ENCODE measurements at places on chromosomes 7 and 10. TPM values are rescaled to one million over a fixed set of nuclear protein-coding genes. Genes with fewer than 3 reads are reported as not detected.

PNLIPRP2 gene
- not detected for total RNA-seq

CDK14 gene
- total RNA-seq: 4.0 TPM

CFTR gene
- not detected for total RNA-seq

THNSL1 gene
- 0.94 TPM for total RNA-seq

MEST gene
- 3.8 TPM for total RNA-seq

CYP2C8 gene
- total RNA-seq: not detected

FAM237B gene
- not detected for total RNA-seq

CLCN1 gene
- total RNA-seq: not detected

GRCh38 chr10:4131407-4132215, 346.6 kb upstream of the KLF6 start:
- peak overlapping the region; percentile 71 for H3K4me3 ChIP-seq
- H3K27ac ChIP-seq: peak overlapping the region; percentile 61
- no peaks in the 10 kb centered on the region for H3K36me3 ChIP-seq
- H3K4me1 ChIP-seq: peaks cover 38% of the 10 kb centered on the region
- DNase-seq: peak; percentile 76

DNA sequence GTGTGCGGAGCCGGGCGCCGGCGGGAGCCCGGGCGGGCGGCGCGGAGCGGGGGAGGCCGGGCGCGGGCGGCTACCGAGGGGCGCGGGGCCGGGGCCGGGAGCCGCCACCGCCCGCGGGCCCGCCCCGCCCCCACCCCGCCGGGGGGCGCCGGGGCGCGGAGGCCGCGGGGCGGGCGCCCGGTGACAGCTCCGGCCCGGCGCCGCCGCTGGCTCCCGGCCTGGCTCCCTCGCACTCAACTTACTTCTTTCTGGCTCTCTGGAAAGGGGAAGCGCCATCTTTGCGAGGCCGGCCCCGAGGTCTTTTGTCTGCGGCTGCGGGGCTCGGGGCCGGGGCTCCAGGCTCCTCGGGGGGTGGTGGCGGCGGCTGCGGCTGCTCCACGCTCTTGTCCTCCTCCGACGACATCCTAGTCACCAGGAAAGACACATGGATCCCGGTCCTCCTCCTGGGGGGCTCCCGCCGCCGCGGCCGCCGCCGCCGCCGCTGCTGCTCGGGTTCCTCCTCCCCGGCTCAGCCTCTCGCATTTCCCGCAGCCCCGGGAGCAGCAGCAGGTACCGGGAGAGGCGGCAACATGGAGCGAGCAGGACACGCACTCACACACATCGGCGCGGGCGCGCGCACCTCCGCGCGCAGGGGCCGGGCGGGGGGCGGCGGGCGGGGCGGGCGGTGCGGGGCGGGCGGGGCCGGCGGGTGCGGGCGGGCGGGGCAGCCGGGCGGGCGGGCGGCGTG, at the start of gene KMT2C:
TSS of gene KMT2C (minus strand) at position 620 of the 727 bp plus-strand sequence. CDS start at position 403, 217 bp downstream.
- no peaks in the 10 kb centered on the region for H3K27me3 ChIP-seq
- H3K4me3 ChIP-seq: peak within 1 kb of the TSS; percentile 85
- peak within 1 kb of the TSS; percentile 92 for H3K27ac ChIP-seq
- H3K36me3 ChIP-seq: no peaks in the 10 kb centered on the region

- H3K27ac ChIP-seq: no peak overlapping the region
- H3K27me3 ChIP-seq: no peaks in the 10 kb centered on the region
- DNase-seq: no peak
- H3K4me3 ChIP-seq: no peak overlapping the region
Observed at GRCh38 chr7:6409944-6410693, 37.6 kb downstream of the DAGLB start.

DNA sequence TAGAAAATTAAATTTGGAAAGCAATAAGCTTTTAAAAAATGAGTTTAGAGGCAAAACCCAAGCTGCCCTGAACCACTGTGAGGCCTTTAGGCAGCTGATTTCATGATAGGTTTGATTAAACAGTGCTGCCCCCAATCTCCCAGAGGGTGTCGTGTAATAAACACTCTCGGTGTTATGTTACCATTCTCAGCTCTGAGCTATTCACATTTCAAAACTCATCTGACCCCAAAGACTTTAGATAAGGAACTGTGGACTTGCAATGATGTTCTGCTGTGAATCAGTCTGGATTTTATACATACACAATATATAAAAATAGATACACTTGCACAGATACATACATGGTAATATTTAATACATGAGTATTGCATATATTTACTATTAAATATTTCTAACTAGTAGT, 120.4 kb downstream of the MALRD1 start:
- H3K27me3 ChIP-seq: no peaks in the 10 kb centered on the region
- no peak overlapping the region for H3K4me3 ChIP-seq
- H3K36me3 ChIP-seq: no peaks in the 10 kb centered on the region
- no peaks in the 10 kb centered on the region for H3K4me1 ChIP-seq

DNA sequence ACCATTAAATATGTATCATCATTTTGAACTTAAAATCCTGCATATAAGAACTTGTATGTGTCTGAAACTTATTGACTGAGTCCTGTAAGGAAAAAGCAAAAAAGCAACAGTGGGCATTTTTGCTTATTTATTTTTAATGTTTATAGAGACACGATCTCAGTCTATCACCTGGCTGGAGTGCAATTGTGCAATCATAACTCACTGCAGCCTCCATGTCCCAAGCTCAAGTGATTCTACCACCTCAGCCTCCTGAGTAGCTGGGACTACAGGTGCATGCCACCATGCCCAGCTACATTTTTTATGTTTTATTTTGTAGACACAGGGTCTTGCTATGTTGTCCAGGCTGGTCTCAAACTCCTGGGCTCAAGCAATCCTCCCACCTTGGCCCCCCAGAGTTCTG, 32.2 kb downstream of the MYL10 start:
- DNase-seq: no peak
- no peak overlapping the region for H3K4me3 ChIP-seq
- H3K27ac ChIP-seq: no peak overlapping the region
- H3K4me1 ChIP-seq: no peaks in the 10 kb centered on the region

- no peak for DNase-seq
- H3K27ac ChIP-seq: no peak overlapping the region
- H3K36me3 ChIP-seq: no peaks in the 10 kb centered on the region
- H3K4me3 ChIP-seq: no peak overlapping the region
- no peaks in the 10 kb centered on the region for H3K27me3 ChIP-seq
Observed at GRCh38 chr7:21616796-21617436, 74.1 kb downstream of the DNAH11 start.

- no peak within 1 kb of the TSS for H3K4me3 ChIP-seq
- H3K36me3 ChIP-seq: peaks cover 4% of the 10 kb centered on the region
- peaks cover 11% of the 10 kb centered on the region for H3K4me1 ChIP-seq
- no peaks in the 10 kb centered on the region for H3K27me3 ChIP-seq
- no peak for DNase-seq
- no peak within 1 kb of the TSS for H3K27ac ChIP-seq
Observed at GRCh38 chr10:132785723-132786475, at the start of gene NKX6-2. TSS of gene NKX6-2 (minus strand) at chr10:132786147. CDS start at chr10:132785948, 199 bp downstream.

- no peaks in the 10 kb centered on the region for H3K27me3 ChIP-seq
- DNase-seq: no peak
- H3K36me3 ChIP-seq: no peaks in the 10 kb centered on the region
- no peak overlapping the region for H3K4me3 ChIP-seq
Observed at GRCh38 chr10:12466704-12467305, 117.5 kb downstream of the CAMK1D start.

GRCh38 chr7:78389022-78389421, 590.4 kb downstream of the PHTF2 start:
- H3K27ac ChIP-seq: no peak overlapping the region
- H3K4me1 ChIP-seq: no peaks in the 10 kb centered on the region
- no peaks in the 10 kb centered on the region for H3K27me3 ChIP-seq
- H3K4me3 ChIP-seq: no peak overlapping the region
- no peaks in the 10 kb centered on the region for H3K36me3 ChIP-seq

DNA sequence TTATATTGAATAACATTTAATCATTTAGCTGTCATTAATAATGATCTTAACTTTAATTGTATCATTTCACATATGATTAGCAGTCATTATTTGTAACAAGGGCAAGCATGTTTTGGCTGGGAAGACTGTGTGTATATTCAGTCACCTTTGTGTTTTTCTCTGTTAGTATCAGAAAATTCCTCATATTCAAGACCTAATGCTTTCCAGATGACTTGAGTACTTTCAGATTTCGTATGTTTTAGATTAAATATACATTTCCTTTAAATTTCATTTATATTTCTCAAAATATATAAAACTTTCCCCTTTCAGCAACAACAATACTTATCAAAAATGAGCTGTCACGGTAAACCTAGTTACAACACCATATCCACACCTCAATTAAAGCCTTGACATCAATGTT, 6.3 kb upstream of the CACNA2D1 start:
- H3K27me3 ChIP-seq: no peaks in the 10 kb centered on the region
- no peak for DNase-seq
- H3K4me1 ChIP-seq: no peaks in the 10 kb centered on the region
- no peaks in the 10 kb centered on the region for H3K36me3 ChIP-seq
- H3K27ac ChIP-seq: no peak overlapping the region

DNA sequence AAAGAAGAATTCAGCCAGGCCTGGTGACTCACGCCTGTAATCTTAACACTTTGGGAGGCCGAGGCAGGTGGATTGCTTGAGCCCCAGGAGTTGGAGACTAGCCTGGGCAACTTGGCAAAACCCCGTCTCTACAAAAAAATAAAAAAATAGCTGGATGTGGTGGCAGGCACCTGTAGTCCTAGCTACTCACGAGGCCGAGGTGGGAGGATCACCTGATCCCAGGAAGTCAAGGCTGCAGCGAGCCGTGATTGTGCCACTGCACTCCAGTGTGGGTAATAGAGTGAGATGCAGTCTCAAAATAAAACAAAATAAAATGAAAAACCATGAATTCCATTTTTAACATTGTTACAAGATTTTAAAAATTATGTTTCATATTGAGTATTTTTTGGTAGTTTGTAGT, 988.9 kb upstream of the ZNF722 start:
- H3K27ac ChIP-seq: no peak overlapping the region
- no peak overlapping the region for H3K4me3 ChIP-seq
- no peak for DNase-seq
- H3K4me1 ChIP-seq: no peaks in the 10 kb centered on the region

- no peaks in the 10 kb centered on the region for H3K4me1 ChIP-seq
- H3K36me3 ChIP-seq: no peaks in the 10 kb centered on the region
- no peaks in the 10 kb centered on the region for H3K27me3 ChIP-seq
- no peak overlapping the region for H3K4me3 ChIP-seq
- no peak for DNase-seq
Observed at GRCh38 chr7:14184292-14184864, 194.9 kb upstream of the ETV1 start.

GRCh38 chr10:25849988-25850387, 84.0 kb upstream of the MYO3A start:
- H3K36me3 ChIP-seq: no peaks in the 10 kb centered on the region
- H3K4me1 ChIP-seq: no peaks in the 10 kb centered on the region
- no peak overlapping the region for H3K4me3 ChIP-seq
- DNase-seq: no peak
- no peak overlapping the region for H3K27ac ChIP-seq

DNA sequence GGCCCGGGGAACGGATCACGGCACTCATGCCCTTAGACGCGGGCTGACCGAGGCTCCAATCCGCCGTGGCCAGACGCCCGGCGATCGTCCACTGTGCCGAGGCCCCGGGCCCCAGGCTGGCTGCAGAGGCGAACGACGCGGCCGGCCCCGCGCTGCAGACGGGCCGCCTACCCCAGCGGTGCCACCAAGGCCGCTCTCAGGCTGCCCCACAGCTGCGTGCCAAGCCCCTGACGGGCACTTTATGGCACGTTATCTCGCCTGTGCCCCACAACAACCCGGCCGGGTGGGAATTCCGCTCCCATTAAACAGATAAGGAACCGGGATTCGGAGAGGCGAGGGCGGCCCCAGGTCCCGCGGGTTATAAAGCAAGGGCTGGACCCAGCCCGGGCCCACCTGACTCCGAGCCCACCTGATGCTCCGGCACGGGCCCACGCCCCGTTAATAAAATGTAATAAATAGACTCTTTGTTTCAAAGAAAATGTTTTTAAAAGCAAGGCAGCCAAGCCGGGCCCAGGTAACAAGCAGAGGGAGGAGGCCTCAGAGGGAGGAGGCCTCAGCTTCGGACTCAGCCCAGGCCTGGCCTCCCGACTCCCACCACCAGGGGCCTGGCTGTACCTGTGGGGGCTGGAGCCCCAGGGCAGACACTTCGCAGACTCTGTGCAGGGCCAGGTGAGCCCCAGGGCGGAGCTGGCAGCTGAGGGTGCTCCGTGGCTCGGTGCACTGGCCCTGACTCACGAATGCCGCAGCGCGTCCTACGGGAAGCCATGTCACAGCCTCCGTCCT, 79.7 kb downstream of the FOXL3 start:
- no peaks in the 10 kb centered on the region for H3K27me3 ChIP-seq
- DNase-seq: no peak
- no peak overlapping the region for H3K27ac ChIP-seq
- H3K4me3 ChIP-seq: no peak overlapping the region

GRCh38 chr7:12765431-12766100, 78.1 kb downstream of the ARL4A start:
- no peaks in the 10 kb centered on the region for H3K4me1 ChIP-seq
- no peak for DNase-seq
- H3K4me3 ChIP-seq: no peak overlapping the region
- no peak overlapping the region for H3K27ac ChIP-seq
- H3K36me3 ChIP-seq: no peaks in the 10 kb centered on the region

DNA sequence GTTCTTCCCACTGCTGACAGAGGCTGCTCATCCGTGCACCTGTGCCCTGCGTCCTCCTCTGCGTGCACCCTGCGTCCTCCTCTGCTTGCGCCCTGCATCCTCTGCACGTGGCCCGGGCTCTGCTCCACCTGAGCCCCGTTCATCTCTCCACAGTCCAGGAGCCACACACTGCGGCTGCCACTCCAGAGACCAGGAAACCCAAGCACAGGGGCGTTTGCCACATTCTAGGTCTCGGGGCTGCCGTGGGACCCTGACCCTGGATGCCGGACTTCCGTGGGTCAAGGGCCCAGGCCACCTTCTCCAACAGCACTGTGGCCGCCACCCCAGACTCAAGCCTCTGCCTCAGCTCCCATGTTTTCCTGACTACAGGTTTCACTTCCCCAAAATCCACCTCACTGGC, 460.4 kb downstream of the PTPRN2 start:
- DNase-seq: no peak
- no peaks in the 10 kb centered on the region for H3K4me1 ChIP-seq
- no peak overlapping the region for H3K4me3 ChIP-seq
- H3K27ac ChIP-seq: no peak overlapping the region

DNA sequence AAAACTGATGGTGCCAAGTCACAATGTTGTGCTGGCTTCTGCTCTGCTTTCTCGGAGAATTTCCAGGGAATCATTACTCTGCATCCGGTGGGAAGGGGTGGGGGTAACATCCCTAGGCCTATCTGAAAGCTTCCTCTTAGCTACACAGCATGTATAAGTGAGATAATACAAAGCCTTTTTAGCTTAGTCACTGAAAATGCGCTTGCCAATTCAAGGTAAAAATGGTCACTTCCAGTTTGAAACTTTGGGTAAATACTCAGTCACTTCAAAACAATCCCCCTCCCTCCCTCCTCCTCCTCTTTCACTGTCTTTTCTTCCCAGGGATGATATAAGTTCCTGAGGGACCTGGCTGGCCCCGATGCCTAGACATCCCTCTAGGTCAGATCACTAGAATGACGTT, 57.3 kb upstream of the APBB1IP start:
- DNase-seq: no peak
- H3K27ac ChIP-seq: no peak overlapping the region
- no peak overlapping the region for H3K4me3 ChIP-seq
- H3K27me3 ChIP-seq: peaks cover 3% of the 10 kb centered on the region
- no peaks in the 10 kb centered on the region for H3K36me3 ChIP-seq
- no peaks in the 10 kb centered on the region for H3K4me1 ChIP-seq

All from CD4-positive, CD25-positive, alpha-beta regulatory T cell (primary cell).